ENCODE measurements at places on chromosomes 2 and 18.

- DNase-seq = no peak
These were observed 106.1 kb downstream of the ETAA1 start for GRCh38 chr2:67503066-67503795.

GRCh38 chr2:191045141-191045540, 31.2 kb upstream of the STAT1 start:
- no peak for DNase-seq

GRCh38 chr2:114156366-114157056, 266.6 kb downstream of the ACTR3 start:
- DNase-seq = peak; percentile 27

GRCh38 chr18:27057519-27058234, 127.4 kb downstream of the CHST9 start:
- DNase-seq = no peak

DNA sequence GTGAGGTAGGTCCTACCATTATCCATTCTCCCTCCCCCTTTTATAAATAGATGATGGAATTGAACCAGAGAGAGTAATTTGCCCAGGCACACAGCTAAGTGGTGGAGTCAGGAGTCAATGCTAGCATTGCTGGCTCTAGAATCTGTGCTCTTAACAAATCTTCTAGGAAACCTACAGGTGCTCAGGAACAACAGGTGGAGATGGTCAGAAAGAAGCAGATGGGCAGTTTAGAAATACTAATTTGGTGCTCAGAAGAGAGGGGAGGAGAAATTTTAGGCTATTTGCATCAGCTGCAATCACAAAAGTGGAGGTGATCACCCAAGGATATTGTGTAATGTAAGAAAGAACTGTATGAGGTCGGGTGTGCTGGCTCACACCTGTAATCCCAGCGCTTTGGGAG, 219.4 kb upstream of the SMAD7 start:
- DNase-seq = no peak

- no peak for DNase-seq
These were observed 4.2 kb downstream of the IAH1 start for GRCh38 chr2:9478526-9478925.

DNA sequence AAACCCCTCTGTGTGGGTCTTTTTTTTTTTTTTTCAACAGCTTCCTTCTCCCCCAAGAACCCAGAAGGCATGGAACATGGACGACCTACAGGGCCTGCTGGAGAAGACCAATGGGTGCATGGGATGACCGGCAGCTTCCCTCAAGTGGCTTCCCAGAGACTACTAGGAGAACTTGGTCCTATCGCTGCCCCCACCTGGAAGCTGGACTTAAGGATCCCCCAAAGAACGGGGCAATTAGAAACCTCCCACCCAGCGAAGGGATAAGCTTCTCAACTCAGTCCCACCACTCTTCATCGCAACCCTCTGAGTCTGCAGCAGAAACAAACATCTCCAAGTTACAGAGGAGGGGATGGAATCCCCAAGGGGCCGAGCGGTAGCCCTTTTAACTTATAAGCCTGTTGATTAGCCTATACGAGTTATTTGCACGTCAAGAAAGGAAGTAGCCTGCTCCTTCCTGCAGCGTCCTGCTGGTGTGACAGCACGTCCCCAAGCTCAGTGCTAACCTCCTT, 1.4 kb downstream of the ACTR1B start:
- DNase-seq = no peak

DNA sequence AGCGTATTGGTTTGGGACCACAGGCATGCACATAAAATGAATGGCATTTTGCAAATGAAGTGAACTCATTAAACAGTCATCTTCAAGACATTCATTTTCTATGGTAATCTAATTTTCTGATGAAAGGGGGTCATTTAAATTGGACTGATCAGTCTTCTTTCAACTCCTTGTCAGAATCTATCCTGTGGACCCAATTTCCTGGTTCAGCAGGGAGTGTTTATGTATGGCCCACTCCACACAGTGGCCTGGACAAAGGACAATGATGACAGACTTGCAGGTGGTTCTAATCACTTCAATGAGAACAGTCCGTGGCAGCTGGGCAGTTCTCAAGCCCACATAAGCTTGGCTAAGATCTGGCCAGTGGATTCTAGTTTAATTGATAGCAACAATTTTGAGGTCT, 448.1 kb downstream of the DCDC2C start:
- DNase-seq = no peak

DNA sequence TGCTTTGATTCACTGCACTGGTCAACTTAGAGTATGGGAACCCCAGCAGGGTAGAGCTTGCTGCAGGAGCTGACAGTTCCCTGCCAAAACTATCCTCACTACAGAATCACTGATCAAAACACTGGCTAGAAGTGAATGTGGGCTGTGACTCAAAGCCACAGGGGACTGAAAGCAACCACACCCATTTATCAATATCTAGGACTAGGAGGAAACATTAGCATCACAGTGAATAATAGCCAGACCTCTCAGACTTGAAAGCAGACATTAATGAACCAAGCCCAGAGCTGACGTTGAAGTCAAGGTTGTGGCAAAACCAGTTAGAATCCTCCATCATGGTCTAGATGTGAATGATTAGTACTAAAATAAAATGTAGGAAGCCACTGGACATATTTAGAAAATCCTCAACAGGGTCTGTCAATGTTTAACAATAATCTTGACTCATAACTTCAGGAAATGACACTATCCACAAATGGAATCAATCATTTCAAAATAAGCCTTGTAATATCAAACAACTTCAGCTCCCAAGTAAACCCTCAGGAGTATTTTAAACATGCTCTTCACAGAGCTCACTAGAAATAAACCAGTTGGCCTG, 131.4 kb downstream of the CDH20 start:
- no peak for DNase-seq

- DNase-seq = peak; percentile 22
These were observed 316.3 kb upstream of the KCNJ3 start for GRCh38 chr2:154381931-154382794.

DNA sequence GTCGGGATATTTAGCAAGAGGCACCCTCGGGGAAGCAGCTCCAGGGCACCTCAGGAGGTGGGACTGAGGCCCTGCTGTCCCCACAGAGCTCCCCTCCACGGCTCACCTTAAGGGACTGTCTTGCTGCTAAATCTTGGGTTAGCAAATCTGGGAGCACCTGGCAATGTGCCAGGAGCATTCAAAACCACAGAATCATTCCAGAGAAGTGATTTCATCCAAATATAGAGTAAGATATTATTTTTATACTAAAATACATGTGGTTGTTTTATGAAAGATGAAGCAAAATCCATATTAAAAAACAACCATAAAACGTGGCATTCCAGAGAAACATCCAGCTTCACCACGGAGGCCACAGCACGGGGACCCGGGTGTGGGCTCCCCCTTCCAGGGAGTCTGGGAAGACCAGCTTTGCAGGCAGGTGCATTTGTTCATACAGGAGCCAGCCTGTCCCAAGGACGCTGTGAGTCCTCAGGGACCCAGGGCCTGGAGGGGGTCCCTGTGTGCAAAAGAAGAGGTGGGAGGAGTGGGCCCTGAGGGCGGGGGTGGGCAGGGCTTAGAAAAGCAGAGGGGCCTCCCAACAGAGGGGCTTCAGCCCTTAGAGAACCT, 16.3 kb downstream of the HS1BP3 start:
- peak; percentile 40 for DNase-seq

GRCh38 chr2:223470602-223471001, 131.6 kb downstream of the SCG2 start:
- no peak for DNase-seq

DNA sequence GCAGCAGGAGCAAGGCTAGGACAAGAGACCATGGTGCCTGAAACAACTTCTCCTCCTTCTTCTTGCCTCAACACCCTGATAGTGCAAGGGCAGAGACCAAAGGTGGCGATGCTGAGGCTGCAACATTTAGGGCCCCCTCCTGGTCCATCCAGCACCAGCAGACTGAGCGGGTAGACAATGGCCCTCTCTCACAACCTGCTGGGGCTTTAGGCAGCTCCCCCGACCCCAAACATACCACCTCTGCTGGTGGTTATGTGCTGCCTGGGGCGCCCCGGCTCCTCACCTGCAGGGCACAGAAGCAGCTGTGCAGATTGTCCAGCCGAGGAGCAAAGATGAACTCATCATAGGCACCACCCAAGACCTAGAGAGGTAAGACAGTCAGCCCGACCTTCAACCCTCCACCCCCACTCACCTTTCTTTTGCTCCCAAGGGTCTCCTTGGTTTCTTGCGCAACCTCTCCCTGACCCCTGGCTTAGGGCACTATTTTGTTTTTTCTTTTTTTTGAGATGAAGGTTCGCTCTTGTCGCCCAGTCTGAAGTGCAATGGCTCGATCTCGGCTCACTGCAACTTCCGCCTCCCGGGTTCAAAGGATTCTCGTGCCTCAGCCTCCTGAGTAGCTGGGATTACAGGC, 3.5 kb downstream of the DNPEP start:
- DNase-seq = peak; percentile 12

DNA sequence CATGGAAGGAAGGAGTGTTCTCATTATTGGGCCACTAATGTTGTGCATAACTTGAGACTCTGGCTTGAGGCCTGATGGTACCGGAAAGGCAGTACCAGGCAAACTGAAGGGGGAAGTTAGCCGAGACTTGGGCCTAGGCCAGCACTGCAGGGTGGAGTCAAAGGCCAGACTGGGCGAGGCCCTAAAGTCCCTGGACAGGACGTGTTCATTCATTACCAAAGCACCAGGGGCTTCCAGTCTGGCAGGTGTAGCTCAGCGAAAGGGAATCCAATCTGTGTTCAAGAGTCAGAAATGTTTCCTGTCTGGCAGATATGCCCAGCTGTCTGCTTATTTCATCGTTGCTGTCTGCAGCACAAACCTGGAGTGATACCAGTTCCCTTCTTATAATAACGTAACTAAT, 4.7 kb upstream of the ITSN2 start:
- DNase-seq = peak; percentile 67

GRCh38 chr2:86593266-86593665, 30.0 kb upstream of the CHMP3 start:
- DNase-seq = no peak

DNA sequence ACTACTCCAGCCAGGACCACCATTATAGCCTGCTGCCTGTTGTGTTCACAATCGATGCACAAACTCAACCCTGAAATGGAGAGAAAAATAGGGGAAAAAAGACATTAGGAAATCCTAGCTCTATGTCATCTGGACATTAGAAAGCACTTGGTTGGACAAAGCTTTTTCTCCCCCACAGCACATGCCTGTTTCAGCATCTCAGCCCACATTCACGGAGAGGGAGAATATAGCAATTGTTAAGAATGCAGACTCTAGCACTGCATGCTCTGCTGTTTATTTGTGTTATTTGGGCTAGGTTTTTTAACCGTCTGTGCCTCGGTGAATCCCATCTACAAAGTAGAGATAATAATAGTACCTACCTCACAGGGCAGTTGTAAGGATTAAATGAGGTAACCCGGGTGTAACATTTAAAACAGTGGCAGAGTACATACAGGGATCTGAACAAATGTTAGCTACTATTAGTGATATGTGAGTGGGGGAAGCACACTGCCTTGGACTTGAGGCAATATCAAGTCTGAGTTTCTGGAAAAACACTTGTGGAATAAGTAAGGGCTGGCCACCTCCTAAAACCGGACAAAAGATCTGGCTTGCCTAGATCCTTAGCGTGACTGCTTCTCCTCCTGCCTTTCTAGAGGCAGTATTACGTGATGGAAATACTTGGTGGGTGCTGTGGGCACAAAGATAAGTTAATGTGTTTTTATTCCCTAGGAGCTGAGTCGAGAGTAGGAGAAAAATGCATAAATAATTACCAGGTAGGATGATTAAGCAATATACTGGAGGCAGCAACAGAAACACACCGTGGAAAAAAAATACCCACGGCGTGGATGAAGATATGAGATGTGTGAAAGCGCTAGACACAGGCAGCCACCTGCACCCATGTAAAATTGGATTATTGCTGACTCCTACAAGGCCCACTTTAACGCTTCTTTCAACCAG, 1.0 kb upstream of the PPP1CB start:
- no peak for DNase-seq

DNA sequence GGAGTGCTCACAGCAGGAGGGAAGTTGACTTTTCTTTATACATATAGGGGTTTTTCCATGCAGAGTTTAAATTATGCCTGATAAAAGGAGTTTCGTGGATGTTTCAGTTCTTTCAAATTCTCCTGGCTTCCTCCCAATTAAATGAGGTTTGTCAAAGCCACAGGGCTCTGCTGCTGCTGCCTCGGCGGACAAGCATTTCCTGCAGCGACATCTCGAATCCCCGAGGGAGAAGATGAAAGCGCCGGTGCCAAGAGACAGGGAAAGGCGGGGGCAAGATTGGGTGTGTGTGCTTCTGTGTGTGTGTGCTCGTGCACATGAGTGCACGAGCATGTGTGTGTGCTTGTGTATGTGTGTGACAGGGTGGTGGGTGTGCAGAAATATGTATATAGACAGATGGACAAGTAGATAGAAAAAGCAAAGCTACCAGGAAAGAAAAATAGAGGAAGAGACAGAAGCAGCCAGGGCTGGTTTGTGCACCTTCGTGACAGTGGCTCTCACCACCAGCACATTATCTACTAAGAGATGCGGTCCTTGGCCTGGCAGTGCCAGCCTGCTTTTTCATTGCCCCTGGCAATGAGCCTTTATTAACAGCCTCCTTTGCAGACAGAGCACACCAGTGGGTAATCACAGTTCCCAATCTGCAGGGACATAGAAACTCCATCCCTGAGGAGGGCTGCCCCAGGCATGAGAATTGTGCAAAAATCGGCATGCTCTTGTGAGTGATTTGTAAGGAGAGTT, 76.2 kb downstream of the CDK15 start:
- DNase-seq = peak; percentile 41

GRCh38 chr2:157819761-157820160, 56.4 kb downstream of the ACVR1 start:
- DNase-seq = no peak

DNA sequence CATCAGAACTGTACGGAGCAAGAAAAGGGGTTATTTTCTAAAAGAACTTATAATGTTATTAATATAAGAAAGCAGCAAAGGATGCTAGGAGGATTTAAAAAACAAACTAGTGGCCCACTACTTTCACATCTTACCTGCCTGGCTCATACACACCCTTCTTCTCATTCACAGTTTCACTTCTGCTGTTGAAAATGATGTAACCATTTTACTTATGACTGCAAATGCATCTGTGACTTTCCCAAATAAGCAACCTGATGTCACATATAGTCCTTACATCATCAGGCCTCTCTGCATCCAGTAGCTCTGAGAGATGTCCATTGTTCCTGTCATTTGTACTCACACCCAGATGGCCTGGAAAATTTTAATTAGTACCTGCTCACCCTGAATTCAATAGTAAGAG, 101.8 kb upstream of the MYO3B start:
- no peak for DNase-seq

- no peak for DNase-seq
These were observed 137.3 kb upstream of the OTX1 start for GRCh38 chr2:62913311-62913710.

- no peak for DNase-seq
These were observed 10.2 kb upstream of the ARHGAP28 start for GRCh38 chr18:6719098-6719846.

DNA sequence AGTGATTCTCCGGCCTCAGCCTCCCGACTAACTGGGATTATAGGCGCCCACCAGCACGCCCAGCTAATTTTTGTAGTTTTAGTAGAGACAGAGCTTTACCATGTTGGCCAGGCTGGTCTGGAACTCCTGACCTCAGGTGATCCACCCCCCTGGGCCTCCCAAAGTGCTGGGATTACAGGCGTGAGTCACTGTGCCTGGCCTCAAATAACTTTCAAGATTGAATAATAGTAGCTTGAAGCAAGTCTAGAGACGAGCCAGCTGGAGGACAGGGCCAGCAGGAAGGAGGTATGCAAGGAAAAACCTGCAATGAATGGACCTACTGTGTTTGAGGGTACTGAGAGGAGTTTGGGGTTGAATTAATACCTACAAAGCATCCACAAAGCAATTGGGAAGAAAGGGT, 87.5 kb downstream of the MSH2 start:
- DNase-seq = no peak

All from right hindlimb (tissue), 1 donor.